ENCODE measurements at places on chromosomes 1 and 21.

GRCh38 chr1:217599154-217599553, 31.7 kb downstream of the GPATCH2 start:
- DNase-seq = no peak

GRCh38 chr1:51792864-51793263, 85.7 kb downstream of the NRDC start:
- DNase-seq = peak; percentile 4

GRCh38 chr1:216183007-216183406, 240.2 kb downstream of the USH2A start:
- no peak for DNase-seq

- no peak for DNase-seq
Observed at GRCh38 chr1:101221945-101222429, 14.8 kb upstream of the S1PR1 start.

DNA sequence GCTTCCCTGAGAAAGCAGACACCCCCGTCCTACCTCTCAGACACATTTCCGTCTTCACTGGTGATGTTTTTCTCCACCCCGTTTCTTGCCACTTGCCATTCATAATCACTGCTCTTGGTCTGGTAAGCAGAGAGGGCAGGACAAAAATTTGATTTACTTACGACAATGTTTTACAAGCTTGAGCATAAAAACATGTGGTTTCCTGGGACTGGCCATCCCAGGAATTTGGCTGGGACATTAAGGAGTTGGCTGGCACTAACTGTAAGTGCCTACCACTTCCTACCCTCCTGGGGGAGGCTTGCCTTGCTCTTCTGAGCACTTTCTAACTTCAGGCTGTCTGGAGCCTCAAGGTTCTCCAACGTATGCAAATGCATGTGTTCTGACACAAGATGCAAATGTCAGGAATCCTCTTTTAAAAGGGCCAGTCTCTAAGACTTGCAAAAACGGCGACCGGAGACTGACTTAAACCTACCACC, 24.2 kb downstream of the ZBTB18 start:
- no peak for DNase-seq
